ENCODE measurements at places on chromosomes 6 and 20.

DNA sequence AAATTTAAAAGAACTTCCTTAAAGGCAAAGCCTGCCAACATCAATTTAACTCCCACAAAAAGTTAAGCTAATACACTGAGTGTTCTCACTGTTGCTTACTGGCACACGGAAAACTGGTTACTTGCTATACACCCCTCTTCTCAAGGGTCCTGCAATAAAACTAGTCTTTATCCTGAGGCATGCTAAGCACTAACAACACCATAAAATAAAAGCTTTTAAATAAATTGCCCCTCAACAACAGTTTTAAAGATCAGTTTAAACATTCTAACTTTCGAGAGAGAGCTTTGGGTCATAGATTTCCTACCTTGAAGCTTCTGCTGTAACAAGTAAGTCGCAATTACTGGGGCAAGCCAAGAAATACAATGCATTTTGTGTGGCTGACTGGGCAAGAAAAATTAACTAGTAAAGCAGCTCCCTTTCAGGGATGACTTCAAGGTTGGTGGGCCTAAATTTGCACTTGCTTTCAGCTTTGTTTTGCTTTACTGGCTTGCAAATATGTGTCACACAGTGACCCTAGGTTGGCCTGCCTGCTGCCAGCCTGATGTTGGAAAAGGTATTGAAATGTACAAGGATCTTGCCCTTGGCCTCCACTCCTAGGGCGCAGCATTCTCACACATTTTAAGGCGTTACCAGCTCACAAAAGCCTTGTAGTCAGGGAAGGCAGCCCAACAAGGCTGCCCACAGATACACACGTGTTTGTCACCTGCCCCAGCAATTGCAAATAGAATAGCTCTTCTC lies 4.0 kb upstream of the HEY2 start:
- DNase-seq = no peak

DNA sequence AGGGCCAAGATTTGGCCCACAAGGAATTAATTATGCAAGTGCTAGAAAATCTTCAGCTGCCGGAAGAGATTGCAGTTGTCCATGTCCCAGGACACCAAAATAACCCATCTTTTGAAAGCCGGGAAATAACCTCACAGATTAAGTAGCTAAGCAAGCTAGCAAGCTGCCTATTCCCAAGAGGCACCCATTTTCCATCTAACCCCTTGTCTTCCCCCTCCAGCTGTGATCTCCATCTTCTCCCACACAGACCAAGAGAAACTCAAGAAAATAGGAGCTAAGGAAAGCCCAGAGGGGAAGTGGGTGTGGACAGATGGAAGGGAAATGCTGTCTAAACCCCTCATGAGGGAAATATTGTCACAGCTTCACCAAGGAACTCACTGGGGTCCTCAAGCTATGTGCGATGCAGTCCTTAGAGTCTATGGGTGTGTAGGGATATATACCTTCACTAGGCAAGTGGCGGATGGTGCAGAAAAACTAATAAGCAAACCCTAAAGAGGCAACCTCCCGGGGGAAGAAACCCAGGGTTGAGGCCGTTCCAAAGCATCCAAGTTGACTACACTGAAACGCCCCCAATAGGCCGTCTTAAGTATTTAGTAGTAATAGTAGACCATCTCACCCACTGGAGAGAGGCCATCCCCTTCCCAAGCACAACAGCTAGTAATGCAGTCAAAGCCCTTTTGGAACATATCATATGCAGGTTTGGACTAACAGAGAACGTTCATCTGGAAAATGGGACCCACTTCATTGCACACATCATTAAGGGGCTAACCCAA lies 64.3 kb upstream of the PRSS16 start:
- DNase-seq = no peak

DNA sequence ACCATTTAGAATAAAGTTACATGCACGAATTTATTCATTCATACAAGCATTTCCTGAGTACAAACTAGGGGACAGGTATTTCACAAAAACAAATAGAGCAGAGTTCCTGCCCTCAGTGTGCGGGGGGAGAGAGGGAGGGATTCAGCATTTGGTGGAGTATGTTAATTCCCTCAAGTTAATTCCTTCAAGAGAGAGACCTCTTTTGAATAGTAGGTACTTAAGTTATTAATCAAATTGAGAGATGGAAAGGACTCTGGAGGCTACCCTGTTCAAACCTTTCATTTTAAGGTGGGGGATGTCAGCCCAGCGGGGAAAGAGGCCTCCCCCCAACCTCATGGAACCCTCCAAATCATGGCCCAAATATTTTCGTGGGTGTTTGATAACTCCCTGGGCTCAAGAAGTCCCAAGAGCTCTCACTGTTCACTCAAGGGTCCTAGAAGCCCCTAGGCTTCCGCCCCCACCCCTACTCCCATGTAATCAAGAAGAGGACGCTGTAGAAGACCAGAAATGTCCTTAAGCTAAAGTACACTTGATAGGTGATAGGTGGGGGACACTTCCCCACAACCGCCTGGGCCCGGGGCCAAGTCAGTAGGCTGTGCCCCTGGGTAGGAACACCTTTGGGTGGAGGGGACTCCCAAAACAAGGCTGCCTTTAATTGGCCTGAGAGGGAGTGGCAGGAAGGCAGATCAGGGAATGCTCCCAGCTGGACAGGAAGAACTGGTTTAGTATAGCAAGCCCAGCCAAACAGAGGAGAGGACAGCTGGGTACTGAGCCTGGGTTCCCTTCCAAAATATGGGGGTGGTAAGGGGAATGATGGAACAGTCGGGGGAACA lies 2.9 kb downstream of the SDC4 start:
- no peak for DNase-seq

GRCh38 chr6:159633196-159633595 lies 59.8 kb downstream of the SOD2 start:
- no peak for DNase-seq

DNA sequence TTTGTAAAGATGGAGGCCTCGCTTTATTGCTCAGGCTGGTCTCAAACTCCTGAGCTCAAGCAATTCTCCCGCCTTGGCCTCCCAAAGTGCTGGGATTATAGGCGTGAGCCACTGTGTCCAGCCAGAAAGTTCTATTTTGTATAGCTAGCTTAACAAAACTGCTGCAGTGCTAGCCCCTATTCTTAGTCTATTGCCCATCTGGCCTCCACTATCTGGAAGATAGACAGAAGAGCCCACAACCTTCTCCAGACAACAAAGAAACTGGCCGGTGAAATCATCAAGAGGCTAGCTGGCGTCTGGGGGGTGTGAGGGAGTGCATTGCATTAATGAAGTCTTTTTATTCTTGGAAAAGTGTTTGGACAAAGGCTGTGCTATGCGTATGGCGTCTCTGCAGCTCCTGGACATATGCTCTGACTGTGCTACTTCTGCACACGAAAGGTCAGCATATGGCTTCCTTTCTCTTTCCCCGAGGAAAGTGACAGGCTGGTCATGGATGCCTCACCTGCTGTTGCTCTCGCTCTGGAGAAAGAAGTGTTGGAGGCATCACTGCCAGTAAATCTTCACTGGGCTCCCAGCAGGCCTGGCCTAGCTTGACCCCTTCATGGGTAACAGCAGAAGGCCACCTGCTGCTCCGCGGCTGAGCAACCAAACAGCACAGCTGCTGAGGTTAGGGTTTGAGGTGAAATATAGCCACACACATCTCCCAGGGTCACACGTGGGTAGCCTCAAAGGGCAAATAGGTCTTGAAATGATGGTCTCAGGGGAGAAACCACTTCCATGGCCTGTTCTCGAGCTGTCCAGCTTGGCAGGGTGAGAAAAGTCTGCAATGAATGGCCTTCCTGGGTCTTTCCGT lies 95.1 kb upstream of the IYD start:
- DNase-seq = no peak

GRCh38 chr20:25203871-25204320 lies 8.4 kb downstream of the ENTPD6 start:
- no peak for DNase-seq

DNA sequence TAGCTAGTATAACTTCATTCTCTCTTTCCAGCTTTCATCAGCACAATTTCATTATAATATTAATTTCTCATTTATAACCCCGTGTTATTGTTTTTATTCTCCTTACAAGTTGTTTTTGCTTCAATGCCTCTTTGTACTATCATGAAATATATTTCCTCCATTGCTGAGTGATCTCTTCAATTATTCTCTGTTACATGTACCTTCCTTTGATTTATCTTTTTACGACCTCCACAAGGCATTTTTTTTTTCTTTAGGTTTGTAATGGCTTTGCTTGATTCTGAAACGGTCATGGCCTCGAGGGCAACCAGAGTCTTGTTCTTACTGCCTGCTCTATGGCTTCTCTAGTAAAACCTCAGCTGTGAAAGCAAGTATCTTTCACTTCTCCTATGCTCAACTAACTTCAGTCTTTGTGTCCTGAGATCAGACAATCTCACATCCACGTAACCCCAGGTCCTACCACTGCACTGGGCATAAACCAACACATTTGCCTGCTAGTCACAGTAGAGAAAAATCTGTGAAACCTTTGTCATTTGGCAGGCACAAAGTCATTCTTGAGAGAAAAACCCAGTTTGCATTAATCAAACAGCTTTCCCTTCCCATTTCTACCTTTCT lies 119.9 kb downstream of the UST start:
- DNase-seq = no peak

DNA sequence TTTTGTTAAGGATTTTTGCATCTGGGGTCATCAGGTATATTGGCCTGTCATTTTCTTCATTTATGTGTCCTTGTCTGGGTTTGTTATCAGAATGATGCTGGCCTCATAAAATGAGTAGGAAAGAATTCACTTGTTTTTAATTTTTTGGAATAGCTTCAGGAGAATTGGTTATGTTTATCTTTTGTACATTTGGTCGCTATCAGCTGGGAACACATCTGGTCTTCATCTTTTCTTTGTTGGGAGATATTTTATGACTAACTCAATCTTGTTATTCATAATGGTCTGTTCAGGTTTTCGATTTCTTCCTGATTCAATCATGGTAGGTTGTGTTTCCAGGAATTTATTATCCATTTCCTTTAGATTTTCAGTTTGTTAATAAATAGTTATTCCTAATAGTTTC lies 207.5 kb upstream of the ASCC3 start:
- no peak for DNase-seq
